Uterus (tissue), 4 donors: ENCODE measurements at places on chromosomes 1 and 21.

GRCh38 chr1:168470901-168471431 is 72.8 kb downstream of the XCL2 start:
- no peak for DNase-seq

DNA sequence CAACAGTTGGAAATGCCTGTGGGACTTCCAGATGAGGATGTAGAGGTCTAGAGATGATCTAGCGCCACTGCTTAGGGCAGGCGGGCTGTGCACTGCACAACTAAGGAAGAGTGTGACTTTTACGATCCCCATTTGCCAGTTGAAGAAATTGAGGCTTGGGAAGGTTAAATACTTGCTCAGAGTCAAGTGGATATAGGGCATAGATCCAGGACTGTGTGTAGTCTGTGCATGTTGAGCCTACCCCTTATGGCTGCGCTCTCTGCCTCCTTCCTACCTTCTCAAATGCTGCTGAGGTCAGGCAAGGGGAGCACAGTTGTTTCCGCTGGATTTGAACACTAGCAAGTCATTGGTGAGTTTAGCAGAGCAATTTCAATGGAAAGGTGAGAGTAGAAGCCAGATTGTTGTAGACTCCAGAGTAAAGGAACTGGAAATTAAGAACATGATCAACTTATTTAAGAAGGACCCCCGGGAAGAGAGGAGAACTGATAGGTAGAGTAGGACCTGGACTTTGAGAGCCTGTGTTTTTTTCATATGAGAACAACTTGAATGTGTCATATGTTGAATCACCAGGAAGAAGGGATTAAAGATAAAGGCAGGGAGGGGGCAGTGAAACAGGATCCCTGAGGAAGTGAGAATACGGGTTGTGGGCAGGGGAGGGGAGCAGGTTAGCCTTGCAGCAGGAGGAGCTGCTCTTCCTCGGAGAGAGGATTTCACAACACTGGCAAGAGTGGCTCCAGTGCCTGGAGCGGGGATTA is 2.7 kb downstream of the CAPN2 start:
- no peak for DNase-seq

DNA sequence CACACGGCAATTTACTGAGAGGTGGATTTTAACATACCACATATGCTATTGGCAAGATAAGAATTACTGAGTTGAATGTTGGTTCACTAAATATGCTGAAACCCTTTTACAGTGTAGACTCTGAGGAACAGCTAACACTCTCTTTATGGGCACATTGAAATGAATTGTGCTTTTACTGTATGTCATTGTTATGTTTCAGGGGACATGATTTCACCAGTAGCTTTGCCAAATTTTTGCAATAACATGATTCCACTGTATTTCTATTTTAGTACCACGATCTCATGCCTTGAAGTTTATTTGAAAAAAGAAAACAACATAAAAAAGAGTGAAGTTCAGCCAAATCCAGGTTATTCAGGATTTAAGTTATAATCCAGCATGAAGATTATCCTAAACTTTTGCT is 188.5 kb downstream of the HLX start:
- no peak for DNase-seq

GRCh38 chr1:44229435-44230167 is 16.3 kb downstream of the DMAP1 start:
- DNase-seq, result no peak

- no peak for DNase-seq
These were observed 411.0 kb downstream of the LMO4 start for GRCh38 chr1:87739704-87740103.

DNA sequence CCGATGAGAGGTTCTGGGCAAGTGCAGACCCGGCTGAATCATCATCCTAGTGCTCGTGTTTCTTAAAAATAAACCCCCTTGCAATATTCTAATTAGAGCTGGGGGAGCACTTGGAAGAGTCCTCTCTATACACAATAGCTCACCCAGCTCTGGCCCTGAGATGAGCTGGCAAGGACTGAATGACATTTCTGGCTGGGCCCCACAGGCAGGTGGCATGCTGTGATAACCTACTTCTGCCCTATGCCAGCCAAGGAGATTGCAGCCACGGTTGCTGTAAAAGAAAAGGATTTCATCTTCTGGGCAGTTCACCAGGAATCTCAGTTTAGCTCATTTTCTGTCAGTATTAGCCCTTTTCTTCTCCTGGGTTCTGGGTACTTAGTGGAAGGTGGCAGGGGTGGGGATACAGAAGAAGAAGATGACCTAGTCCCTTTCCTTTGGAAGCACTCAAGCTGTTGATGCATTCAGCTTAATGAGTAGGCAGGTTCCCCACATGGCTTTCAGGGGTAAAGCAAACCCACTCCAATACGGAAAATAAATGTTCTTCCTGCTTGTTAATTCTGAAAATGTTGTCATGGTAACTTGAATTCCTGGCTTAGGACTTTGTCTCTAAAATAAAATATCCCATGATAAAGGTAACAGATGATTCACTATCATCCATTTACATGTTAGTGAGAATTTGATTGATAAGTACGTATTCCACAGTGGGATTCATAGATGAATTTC is 32.2 kb downstream of the VASH2 start:
- no peak for DNase-seq

GRCh38 chr1:234680331-234680904 is 70.4 kb upstream of the IRF2BP2 start:
- no peak for DNase-seq

DNA sequence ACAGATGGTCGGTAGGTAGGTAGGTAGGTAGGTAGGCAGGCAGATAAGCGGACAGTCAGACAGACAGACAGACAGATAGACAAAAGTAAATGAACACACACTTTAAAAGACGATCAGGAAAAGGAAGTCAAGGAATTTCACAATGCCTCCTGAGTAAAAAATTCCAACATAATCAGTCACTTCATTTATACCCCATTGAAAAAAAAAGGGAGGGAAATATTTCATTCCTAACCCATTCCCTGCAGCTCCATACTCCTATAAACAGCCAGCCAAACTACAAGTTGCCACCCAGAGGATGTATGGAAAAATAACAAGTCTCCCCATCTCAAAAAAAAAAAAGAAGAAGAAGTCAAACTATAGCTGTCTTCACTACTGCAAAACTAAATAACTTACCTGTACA is 43.4 kb downstream of the ZZZ3 start:
- no peak for DNase-seq

DNA sequence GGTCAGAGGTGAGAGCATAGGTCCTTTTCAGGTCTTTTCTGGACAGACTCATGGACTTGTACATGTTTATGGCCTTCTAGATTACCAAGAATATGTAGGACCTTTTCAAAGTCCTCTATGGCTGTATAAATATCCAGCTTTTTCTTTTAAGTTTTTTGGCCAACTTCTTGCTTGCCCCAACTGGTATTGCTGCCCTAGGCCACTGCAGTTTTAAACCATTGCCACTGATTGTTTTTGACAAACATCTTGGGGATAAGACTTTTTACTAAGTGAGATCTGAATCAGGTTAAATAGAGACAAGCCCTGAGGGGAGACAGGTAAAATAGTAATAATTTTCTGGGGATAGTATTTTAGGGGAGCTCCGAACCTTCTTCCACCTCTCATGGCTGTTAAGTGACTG is 14.8 kb upstream of the DDR2 start:
- no peak for DNase-seq

DNA sequence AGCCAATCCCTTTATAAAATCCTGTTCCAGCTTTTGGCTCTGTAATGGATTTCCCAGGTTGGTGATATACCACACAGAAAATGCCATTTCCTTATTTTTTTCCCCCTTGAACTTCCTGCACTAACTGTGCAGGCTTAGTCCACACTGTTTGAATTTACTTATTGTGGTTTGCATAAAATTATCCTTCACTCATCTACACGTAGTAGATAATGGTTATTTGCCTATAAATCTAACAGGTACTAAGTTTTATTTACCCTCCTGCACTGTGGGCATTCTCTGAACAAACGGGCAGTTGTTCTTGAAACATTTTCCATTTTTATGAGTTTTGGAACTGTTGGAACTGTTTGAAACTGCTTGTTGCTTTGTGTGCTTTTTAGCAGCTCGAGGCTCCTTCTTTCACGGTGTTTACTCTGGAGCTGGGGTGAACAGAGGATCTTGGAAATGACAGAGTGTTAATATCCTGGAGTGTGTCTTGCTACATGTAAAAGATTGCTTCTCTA is 23.0 kb upstream of the KIFAP3 start:
- no peak for DNase-seq

DNA sequence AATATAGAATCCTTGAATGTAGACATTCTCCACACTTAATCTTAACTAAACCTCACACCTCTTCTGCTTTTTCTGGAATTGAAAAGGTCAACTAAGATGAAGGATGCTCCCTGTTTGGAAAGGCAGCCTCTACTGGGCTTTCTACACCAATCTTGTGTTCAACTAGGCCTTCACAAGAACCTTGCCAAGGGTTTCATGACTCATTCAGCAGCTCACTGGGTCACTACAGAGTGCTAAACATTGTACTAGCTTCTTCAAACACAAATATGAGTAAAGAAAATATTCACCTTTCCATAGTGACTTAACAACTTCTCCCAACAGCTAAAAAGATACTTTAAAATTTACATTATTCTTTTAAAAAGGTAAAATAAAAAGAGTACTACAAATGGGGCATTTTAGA is 135.3 kb upstream of the PRMT6 start:
- DNase-seq, result no peak

- DNase-seq, result no peak
These were observed 55.3 kb upstream of the EIF4G3 start for GRCh38 chr1:21232044-21232443.

GRCh38 chr1:2429780-2430591 is 17.6 kb upstream of the PEX10 start:
- no peak for DNase-seq

- no peak for DNase-seq
These were observed 1.2 kb downstream of the LORICRIN start for GRCh38 chr1:153260585-153261280.

GRCh38 chr1:32848354-32849063 is 22.2 kb downstream of the FNDC5 start:
- DNase-seq, result no peak

- no peak for DNase-seq
These were observed 575 bp downstream of the TRIM67 start for GRCh38 chr1:231162297-231162969.

DNA sequence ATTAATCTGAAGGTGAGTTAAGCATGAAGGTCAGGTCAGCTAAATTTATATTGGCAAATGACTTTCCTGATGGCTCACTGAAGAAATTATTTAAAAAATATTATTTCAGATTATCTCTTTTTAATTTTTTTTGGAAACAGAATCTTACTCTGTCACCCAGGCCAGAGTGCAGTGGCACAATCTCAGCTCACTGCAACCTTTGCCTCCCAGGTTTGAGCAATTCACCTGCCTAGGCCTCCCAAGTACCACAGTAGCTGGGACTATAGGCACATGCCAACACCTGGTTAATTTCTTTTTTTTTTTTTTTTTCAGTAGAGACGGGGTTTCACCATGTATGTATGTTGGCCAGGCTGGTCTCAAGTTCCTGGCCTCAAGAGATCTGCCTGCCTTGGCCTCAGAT is 976.7 kb downstream of the TTLL7 start:
- no peak for DNase-seq

DNA sequence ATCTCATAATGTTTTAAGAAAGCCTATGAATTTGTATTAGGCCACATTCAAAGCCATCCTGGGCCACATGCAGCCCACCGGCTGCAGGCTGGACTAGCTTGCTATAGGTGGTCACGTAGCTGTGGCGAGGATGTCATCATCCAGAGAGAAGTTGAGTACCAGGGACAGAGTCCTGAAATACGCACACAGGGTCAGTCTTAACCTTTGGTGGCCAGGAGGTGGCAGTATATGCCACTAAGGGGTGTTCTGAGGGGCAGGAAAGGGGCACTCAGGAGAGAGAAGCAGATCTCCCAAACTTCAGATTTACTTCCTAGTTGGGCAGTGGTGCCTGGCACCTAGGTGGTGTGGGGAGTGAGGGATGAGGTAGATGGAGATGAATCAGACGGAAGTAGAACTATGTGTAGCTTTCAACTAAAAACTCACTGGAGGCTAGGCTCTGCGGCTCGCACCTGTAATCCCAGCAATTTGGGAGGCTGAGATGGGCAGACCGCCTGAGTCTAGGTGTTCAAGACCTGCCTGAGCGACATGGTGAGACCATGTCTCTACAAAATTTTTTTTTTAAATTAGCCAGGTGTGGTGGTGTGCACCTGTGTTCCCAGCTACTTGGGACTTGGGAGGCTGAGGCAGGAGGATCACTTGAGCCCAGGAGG is 16.3 kb upstream of the CDK18 start:
- peak; percentile 48 for DNase-seq

DNA sequence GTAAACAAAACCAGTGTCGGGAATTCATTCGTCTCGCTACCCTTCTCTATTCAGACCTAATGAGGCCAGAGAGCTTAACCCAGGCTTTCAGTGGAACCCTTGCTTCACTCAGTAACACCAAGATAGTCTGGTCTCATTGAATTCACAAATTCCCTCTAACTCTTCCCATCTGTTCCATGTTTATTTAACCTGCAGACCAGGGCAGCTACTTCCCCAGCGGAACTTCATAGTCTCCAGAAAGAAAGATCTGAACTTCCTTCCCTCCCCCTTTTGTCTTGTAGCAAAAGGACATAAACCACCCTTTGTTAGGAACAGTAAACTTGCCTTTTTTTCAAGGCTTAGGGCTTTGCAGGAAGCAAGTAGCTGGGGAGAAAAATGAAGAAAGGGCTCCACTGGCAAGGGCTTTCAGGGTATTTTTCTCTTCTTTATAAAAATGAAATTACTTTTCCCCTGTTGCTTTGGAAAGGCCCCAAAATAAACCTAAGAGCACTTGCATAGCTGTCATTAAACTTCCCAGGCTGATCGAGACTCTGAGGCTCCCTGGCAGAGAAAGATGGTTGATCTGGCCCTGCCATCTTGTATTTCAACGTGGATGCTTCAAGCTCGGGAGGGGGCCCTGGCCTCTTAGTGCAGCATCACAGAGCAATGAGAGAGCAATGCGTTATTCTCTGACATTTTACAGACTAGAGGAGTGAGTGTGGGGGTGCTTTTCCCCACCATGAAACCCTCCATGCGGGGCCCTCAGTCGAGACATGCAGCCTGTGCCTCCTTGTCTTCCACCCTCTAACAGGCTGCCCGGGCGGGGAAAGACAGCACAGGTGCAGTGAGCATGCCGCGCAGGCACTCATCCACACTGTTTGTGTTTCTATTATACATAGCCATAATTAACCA is 30.0 kb downstream of the MIS18A start:
- no peak for DNase-seq

DNA sequence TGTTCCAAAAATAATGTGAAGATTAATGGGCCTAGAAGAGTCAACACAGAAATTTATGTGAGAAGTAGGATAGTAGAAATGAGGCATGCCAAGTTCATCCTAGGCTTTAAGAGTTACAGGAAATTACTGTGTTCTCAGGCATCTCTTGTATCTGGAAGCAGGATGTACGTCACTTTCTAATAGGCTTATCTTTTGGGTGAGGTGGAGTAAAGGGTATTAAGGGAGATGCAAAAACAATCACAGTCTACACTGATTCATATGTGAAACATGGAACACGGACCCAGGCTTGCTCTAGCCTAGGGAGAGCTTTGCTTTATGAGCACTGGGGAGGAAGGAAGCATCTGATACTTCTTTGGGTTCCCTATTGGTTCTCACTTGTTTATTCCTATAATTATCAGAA is 84.5 kb upstream of the RGS4 start:
- DNase-seq, result no peak
